Effector CD4-positive, alpha-beta T cell (primary cell): ENCODE measurements at places on chromosomes 1 and 21.
A peak's percentile ranks its signal among the peaks of the same experiment; 100 is the strongest.

DNA sequence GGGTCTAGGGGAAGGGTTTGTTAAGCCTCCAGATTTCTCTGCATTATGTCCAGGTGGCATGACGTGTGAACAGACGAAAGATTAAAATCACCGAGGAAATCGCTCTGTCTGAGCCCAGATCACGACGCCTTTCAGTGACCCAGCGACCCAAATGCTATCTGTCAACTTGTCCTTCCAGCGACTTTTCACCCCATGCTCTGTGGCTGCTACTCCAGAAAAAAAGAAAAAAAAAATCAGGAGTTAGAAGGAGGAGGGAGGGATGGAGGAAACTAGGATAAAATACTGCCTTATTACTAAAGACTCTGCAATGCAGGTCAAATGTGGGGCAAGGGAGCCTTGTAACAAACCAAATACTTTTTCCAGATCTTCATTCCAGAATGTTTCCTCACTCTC, 352.0 kb downstream of the NUF2 start:
- no peak for DNase-seq

- DNase-seq: no peak
Observed at GRCh38 chr1:183247066-183247465, 61.0 kb downstream of the LAMC2 start.

GRCh38 chr1:38923607-38924006, 18.0 kb downstream of the RHBDL2 start:
- no peak for DNase-seq

- DNase-seq: no peak
Observed at GRCh38 chr1:239606850-239607400, 220.6 kb downstream of the CHRM3 start.

DNA sequence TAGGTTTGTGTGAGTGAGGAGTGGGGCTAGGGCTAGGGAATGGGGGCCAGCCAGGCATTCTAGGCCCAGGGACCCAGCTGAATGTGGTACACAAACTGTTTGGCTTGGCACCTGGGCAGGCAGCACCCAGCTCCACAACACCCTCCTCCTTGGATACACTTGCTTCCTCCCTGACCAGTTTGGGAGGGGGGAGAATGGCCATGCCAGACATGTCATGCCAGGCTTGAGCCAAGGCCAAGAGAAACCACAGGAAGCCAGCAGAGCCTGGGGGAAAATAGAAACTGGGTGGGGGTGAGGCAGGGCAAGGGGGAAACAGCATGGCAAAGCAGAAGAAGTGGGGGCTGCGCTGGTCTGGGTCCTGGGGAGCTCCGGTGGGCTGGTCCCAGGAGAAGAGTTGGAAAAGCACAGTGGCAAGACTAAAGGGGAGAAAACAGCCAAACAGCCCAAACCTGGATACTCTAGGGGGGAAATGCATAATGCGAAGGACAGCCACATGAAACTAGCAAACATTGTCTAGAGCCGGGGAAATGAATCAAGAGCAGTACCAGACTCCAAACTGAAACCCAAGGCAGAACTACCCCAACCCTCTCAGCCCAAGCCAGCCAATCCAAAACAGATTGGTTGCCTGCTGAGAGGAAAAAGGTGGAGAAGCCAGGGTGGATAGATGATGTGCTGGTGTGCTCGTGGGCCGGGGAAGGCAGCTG, 47.9 kb downstream of the LGR6 start:
- no peak for DNase-seq

DNA sequence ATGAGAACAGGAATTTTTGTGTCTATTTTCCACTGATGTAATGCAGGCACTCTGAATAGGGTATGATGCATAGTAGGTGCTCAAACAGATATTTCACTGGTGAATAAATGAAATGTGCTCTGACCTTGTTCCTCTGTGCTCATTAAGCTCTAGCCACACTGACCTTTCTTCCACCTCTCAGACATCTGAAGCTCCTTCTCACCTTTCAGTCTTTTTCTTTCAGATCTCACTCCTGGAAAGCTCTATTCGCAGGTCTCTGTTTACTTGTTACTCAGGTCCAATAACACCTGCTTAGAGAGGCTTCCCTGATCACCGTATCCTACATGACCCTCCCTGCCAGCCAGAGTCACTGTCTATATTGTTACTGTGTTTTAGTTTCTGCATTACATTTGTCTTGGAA, 59.2 kb upstream of the IVNS1ABP start:
- DNase-seq: no peak

DNA sequence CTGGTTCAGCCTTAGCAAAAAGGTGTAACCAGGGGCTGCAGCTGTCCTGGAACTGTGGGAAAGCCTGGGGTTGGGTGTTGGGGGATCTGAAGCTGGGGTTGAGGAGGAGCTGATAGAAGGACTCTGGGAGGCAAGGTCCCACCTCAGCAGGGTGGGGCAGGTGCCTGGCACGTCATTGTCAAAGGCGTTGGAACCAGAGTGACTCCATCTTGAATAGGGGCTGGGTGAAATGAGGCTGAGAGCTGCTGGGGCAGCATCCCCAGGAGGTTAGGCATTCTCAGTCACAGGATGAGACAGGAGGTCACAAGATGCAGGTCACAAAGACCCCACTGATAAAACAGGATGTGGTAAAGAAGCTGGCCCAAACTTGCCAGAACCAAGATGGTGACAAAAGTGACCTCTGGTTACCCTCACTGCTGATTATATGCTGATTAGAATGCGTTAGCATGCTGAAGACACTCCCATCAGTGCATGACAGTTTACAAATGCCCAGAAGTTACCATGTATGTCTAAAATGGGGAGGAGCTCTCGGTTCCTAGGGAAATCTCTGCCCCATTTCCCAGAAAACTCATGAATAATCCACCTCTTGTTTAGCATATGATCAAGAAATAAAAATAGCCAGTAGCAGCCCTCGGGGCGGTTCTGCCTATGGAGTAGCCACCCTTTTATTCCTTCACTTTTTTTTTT, 85.4 kb downstream of the IER5 start:
- DNase-seq: no peak

- peak; percentile 50 for DNase-seq
Observed at GRCh38 chr1:6028042-6028850, 17.4 kb upstream of the KCNAB2 start.

GRCh38 chr1:62237950-62238374, 43.3 kb downstream of the L1TD1 start:
- DNase-seq: no peak

GRCh38 chr1:230040440-230040839, 26.6 kb upstream of the GALNT2 start:
- DNase-seq: no peak

- no peak for DNase-seq
Observed at GRCh38 chr1:41483001-41483850, 1.3 kb downstream of the EDN2 start.

- DNase-seq: no peak
Observed at GRCh38 chr1:181732218-181732990, 249.1 kb downstream of the CACNA1E start.

DNA sequence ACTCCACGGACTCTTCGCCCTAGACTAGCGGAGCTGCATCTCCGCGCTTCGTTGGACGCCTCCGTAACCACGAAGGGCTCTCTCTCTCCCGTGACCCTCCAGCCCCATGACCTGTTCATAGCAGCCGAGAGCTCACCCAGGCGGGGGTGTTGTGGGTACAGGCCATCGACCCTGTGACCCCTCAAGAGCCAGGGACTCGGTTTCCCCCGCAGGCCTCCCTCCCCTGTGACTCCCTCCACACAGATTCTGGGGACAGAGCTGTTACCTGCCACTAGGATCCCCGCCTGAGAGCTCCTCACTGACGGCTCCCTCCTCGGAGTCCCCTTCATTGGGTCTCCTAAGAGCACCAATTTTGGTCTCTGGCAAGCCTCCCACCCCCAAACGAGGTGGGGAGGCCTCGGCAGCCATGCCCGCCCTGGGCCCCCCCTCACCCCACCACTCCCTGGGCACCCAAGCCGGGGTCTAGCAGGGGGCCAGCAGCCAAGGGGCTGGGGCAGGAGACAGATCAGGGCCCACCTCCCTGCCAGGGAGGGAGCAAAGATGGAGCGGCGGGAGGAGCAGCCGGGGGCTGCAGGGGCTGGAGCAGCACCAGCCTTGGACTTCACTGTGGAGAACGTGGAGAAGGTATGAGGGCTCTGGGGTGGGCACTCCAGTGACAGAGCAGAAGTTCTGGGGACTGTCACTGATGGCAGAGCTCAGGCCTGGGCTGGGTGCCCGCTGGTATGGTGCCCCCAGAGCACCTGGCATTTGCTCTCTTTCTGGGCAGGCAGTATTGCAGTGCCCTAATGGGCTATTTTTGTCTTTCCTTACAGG, 517 bp downstream of the IPO13 start:
- DNase-seq: no peak

- DNase-seq: no peak
Observed at GRCh38 chr1:246769306-246769705, 45.1 kb downstream of the SCCPDH start.

DNA sequence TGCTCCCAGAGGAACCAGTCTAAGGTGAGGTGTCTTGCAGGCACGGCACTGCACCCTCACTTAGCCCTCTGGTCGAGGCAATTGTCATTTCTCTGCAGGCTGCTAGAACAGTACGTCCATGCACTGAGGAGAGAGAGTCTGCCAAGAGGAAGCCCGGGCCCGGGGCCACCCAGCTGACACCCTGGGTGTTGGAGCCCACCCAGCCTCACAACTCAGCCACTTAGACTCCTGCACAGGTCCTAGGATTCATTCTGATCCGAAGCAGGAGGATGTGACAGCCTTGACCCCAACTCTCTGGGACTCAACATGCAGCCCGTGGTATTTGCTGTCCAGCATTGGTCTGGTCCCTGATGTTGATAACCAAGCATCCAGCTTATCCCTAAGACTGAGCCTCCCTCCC, 111.9 kb downstream of the ADSS2 start:
- no peak for DNase-seq

- no peak for DNase-seq
Observed at GRCh38 chr21:41497788-41498187, 10.2 kb downstream of the TMPRSS2 start.

- DNase-seq: no peak
Observed at GRCh38 chr1:147630447-147630846, 39.9 kb downstream of the ACP6 start.

GRCh38 chr1:246343937-246344336, 163.1 kb downstream of the SMYD3 start:
- no peak for DNase-seq

DNA sequence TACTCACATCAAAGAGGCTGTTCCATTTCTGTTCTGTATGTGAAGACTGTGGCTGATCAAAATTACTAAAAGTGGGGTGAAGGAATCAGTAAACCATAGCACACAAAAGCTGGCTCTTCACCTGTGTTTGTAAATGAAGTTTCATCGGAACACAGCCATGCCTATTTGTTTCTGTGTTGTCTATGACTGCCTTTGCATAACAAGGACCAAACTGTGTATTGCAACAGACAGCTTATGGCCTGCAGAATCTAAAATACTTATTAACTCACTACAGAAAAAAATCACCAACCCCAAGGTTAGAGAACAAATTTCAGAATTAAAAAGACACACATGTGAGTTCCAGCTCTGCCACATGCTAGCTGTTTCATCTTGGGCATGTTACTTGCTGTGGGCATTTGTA, 163.9 kb downstream of the LYPLAL1 start:
- no peak for DNase-seq

DNA sequence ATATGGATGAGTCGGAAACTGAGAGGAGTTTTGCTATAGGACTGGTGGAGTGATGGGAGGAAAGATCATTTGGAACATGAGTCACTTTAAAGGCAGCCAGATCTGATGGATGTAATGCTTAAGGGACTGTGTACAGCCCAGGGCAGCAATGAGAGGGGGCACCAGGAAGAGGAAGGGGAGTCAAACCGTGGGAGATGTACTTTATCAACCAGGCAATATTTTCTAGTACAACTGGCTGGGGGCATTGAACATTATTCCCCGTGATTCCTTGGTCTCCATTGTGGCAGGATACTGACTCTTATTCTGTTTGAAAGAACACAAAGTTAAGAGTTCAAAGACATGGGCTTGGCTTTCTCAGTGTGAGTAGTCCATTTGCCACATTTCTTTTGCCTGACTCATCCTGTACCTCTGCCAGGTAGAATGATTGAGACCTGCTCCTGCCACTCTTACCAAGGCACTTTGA, 268.2 kb upstream of the NR5A2 start:
- DNase-seq: no peak

- no peak for DNase-seq
Observed at GRCh38 chr1:158146165-158146564, 34.5 kb upstream of the CD1D start.
